ENCODE measurements at places on chromosomes 3 and 15.

DNA sequence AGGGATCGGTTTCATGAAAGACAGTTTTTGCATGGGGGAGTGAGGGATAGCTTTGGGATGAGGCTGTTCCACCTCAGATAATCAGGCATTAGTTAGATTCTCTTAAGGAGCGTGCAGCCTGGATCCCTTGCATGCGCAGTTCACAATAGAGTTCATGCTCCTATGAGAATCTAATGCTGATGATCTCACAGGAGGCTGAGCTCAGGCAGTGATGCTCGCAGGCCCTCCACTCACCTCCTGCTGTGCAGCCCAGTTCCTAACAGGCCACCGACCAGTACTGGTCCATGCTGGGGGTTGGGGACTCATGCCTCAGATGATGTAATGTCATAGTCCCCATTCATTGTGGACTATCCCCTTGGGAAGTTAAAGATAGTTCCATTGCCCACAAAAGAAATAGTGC is 255.8 kb downstream of the CACNA2D3 start:
- no peak overlapping the region for H3K27ac ChIP-seq
- H3K4me3 ChIP-seq = no peak overlapping the region
- DNase-seq = no peak
- H3K27me3 ChIP-seq = no peaks in the 10 kb centered on the region
- no peaks in the 10 kb centered on the region for H3K36me3 ChIP-seq
- H3K4me1 ChIP-seq = no peaks in the 10 kb centered on the region

DNA sequence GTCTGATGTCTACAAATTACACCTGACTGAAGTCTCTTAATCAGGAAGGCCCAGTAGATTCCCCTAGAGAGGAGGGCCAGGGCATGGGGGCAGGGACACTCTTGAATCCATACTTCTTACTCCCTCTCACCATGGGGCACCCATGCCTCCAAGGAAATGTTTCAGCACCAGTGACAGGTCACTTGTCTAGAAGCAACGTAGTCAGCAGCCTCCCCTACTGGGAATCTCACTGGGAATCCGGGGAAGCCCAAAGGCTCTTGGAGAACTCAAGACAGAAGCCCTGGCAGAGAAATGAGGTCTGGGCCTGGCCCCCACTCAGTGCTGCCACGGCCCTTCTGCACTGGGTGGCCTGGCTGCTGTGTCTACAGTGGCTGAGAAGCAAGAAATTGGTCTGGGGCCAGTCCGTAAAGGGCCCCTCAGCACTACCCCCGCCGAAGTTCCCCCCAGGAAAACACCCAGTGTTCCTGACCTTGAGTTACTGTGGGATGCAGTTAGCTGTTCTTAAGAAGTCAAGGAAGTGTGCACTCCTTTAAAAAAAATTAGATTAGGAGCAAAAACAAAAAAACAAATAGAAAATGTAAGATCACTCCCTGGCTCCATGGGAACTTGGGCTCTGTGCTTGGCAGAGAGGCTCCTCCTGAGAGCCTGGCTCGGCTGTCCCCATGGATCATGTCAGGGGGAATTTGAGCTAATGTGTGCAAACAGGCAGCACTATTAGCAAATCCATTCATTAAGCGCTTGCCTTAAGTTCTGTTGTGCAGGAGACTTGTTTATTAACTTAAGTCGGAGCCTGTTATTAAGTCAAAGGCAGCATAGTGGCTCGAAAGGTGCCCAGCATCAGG is 5.4 kb upstream of the LINGO1 start:
- H3K27me3 ChIP-seq = no peaks in the 10 kb centered on the region
- peaks cover 8% of the 10 kb centered on the region for H3K4me1 ChIP-seq
- no peaks in the 10 kb centered on the region for H3K36me3 ChIP-seq
- H3K27ac ChIP-seq = no peak overlapping the region
- no peak overlapping the region for H3K4me3 ChIP-seq
- no peak for DNase-seq

DNA sequence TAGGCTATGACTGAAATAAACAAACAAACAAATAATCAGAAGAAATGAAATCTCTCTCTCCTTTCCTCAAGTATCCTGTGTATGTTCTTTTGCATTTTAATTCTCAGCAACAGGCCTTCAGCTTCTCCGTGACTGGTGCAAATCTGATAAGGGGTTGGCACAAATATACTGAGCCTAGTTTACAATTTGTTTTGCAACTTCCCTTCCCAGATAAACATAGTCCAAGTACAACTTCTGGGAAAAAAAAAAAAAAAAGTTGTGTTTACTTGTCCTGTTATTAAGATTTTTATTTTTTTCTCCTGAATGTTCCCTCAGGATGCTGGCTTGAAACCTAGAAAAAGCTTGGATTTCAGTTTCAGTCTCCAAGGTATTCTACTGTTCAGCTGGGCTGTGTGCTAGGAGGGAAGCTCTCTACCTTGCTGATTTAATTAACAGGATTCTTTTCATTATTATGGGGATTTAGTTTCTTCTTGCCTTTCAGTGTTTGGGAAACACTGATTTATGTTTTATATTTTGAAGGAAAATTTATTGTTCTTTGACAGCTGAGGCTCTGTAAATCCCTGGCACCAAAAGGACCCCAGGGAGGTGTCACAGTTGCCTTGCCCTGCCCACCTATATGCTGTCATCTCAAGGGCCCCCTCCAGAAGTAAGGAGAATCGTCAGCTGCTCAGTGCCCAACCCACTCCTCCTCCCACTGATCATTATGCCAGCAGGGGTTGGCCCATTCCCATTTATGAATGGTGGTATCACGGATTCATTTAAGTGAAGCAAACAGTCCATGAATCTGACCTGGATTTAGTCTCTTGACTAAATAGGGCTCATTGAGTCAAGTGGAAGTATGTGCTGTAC is 185.2 kb downstream of the MEIS2 start:
- no peaks in the 10 kb centered on the region for H3K27me3 ChIP-seq
- no peak overlapping the region for H3K4me3 ChIP-seq
- no peak overlapping the region for H3K27ac ChIP-seq

DNA sequence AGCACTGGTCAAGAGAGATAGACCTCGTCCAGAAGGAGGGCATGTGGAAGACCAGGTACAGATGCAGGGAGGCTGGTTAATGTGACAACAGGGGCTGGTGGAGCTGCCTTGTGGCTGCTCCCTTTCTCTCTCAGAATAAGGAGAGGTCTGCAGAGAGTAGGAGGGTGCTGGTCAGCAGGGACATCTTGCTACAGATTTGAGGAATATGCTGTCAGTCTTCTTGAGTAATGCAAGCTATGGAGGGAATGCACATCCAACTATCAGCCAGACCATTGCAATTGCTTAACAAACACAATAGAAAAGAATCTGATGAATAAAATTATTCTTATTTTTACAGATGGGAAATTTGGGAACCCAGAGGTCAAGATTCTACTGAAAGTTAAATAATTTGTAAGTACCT is 20.3 kb upstream of the SIAH2 start:
- H3K4me1 ChIP-seq = no peaks in the 10 kb centered on the region
- H3K27me3 ChIP-seq = no peaks in the 10 kb centered on the region
- no peak overlapping the region for H3K4me3 ChIP-seq
- H3K36me3 ChIP-seq = no peaks in the 10 kb centered on the region

DNA sequence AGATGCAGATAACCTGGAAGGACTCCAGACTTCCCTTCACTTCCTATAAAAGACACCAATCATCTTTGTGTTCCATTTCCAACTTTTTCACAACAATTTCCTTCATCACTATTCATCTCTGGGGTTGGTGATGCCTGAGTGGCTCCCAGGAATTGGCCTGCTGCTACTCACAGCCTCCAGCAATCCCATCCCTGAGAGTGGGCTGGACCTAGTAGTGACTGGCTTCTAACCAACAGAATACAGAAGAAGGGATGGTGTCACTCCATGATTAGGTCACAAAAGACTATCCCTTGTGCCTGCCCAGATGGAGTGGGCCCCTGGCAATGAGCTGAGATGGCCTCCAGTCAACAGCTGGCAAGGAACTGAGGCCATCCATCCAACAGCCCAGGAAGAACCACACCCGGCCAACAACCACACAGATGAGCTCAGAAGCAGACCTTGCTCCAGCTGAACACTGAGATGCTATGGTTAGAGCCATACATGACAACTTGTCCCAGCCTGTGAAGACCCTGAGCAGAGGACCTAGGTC is 20.9 kb downstream of the OCA2 start:
- H3K27ac ChIP-seq = no peak overlapping the region
- no peak overlapping the region for H3K4me3 ChIP-seq
- no peaks in the 10 kb centered on the region for H3K27me3 ChIP-seq

- no peaks in the 10 kb centered on the region for H3K36me3 ChIP-seq
- DNase-seq = no peak
- H3K27me3 ChIP-seq = no peaks in the 10 kb centered on the region
Observed at GRCh38 chr15:88043396-88043795, 213.1 kb downstream of the NTRK3 start.

Measured in iPS DF 6.9 (cell line).